ENCODE measurements at places on chromosomes 13 and 19.

DNA sequence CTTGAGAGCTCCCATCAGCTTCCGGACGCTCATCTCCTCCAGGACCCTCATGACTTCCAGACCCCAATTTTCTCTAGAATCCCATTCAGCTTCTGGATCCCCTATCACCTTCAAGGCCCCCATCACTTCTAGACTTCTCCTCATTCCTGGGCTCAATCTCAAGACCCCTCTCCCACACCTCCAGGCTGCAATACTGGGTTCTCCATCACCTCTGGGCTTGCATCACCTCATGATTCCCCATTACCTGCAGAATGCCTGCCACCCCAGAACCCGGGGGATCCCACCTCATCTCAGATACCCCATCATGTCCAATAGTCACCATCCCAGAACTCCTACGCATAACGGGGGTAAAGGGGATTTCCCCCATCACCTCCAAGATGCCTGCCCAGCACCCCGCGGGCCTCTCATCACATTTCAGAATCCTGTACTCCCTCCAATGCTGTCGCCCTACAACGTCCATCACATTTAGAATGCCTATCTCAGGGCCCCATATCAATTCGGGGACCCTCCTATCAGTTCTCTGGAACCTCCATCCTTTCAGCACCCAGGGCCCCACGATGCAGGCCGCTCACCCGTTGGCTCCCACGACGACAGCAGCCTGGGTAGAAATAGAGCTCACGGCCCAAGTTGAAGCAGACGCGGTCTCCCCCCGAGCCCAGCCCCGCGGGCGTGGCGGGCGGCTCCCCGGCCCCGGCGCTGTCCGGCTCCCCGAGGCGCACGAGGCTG is 738 bp downstream of the DMWD start:
- DNase-seq, result no peak

DNA sequence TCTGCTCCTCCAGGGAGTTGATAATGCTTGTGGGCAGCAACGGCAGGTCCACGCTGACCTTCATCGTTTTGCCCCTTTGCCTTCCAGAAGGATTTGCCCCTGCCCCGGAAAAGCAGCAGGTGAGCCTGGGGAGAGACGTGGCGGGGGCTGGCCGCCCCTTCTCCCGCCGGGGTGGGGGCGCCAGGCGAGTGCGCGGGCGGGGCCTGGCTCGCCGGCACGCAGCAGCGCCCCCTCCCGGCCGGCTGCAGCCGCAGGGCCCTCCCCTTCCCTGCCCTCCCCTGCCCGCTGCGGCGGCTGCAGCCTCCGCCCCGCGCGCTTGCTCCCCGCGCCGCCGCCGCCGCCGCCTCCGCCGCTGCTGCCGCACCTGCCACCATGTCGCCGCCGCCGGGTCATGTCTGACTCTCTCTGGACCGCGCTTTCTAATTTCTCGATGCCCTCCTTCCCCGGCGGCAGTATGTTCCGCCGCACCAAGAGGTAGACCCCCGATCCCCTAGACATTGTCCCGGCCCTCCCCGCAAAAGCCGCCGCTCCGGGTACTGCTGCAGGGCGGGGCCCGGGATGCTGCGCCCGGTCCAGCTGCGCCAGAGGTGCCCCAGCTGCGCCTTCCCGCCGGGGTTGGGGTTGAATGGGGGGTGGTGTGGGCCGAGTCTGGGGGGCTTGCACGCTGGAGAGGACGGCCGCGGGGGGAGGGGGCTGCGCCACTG is at the start of gene MAST1:
TSS of gene MAST1 (plus strand) at position 334 of the 704 bp plus-strand sequence. CDS start at position 392, 58 bp downstream.
- DNase-seq, result no peak

DNA sequence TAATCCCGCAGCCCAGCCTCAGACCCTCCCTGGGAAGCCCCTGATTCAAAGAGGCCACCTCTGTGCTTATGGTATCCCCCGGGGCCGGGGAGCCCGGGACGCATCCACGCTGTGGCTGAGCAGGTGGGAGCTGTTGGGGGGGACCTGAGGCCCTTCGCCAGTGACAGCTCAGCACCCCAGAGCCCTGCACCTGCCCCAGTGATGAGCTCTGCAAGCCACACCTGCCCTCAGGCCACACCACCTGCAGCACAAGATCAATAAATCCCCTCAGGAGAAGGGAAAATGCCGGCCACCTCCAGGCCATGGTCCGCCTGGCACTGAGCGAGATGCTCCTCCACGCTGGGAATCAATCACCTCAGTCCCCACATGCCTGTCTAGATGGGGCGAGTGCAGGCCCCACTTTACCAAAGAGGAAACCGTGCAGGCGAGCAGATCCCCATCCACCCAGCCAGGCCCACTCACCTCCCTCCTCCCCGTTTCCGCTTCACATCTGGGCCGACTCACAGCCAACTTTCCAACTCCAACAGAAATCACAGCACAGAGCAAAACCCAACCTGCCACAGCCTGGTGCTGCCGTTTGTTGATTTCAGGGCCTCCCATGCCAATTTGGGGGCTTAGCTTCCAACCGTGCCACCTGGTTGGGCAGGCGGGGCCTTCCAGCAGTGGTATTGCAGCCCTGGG is 12.8 kb downstream of the MOB3A start:
- DNase-seq, result no peak

DNA sequence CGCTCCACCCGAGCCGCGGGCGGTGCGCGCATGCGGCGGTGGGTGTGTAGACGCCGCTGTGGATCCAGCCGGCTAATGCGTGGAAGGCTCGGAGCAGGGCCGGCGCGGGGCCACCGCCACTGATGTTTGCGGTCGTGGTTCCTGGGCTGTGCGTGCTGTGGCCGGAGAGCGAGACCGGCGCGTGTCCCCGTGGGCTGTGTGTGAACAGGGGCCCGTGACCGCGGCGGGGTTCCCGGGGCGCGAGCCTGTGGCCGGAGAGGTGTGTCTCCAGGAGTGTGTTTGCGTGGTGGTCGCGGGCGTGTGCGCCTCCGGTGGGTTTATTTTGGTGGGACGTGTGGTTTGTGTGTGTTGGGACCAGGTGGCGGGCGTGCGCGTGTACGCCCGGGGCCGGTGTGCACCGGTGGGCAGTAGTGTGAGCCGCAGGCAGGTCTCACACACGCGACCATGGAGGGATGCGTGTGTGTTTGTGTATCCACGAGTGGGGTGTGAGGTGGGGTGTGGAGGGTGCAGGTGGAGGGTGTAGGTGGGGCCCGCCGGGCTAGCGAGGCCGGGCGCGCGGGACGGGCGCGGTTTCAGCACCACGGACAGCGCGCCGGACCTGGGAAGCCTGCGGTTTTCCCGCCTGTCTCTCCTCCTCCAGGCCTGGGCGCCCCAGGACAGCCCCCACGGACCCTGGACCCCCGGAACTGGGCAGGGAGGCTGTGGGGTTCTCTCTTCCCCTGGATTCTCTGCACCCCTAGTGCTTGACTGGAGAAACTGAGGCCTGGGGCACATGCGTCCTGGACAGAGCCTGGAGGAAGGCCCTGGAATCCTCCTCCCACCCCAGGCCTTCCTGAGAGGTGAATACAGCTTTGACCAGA is 1.6 kb downstream of the HCN2 start:
- DNase-seq, result no peak

GRCh38 chr13:79679334-79679733 is 198.4 kb downstream of the NDFIP2 start:
- peak; percentile 58 for DNase-seq

- DNase-seq, result no peak
These were observed 14.7 kb upstream of the SPART start for GRCh38 chr13:36360903-36361302.

DNA sequence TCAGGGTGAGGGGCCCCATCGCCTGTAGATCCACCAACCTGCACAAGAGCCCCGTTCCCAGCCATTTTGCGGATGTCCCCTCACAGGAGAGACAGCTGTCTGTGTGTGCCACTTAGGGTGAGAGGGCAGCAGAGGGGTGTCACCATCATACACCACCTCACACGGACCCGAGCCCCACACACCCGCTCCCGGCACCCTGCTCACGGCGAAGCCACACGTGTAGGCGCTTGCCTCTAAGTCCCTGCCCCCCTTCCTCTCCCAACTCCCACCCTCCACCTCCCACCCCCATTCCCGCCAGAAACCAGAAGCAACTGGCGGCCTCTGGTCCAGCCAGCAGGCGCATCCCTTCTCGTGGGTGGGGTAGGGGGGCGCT is 4.0 kb upstream of the DPF1 start:
- no peak for DNase-seq

DNA sequence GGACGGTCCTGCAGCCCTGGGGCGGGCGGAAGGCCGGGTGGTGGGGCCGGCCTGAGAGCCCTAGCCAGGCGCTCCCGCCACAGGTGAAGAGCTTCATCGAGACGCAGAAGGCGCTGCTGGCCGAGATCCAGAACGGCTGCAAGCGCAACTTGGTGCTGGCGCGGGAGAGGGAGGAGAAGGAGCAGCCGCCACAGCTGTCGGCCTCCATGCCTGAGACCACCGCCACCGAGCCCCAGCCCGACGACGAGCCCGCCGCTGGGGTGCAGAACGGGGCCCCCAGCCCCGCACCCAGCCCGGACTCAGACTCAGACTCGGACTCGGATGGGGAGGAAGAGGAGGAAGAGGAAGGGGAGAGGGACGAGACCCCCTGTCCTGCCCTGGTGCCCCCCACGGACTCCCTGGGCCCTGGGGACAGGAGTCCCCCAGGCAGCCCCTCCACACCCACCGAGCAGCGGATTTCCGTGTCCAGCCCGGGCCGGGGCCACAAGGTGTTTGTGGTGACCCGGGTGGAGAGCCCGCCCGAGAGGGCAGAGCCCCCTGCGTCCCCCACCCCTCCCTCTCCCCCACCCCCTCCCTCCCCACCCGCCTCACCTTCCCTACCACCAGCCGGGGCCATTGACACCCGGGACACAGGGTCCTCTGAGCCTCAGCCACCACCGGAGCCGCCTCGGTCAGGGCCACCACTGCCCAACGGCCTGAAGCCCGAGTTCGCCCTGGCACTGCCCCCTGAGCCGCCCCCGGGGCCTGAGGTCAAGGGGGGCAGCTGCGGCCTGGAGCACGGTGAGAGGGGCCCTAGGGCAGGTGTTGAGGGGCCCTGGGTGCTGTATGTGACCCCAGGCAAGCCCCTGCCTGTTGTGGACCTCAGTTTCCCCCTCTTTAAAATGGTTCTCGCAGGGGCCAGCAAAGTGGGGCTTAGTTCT is 15.3 kb downstream of the NKPD1 start:
- no peak for DNase-seq

DNA sequence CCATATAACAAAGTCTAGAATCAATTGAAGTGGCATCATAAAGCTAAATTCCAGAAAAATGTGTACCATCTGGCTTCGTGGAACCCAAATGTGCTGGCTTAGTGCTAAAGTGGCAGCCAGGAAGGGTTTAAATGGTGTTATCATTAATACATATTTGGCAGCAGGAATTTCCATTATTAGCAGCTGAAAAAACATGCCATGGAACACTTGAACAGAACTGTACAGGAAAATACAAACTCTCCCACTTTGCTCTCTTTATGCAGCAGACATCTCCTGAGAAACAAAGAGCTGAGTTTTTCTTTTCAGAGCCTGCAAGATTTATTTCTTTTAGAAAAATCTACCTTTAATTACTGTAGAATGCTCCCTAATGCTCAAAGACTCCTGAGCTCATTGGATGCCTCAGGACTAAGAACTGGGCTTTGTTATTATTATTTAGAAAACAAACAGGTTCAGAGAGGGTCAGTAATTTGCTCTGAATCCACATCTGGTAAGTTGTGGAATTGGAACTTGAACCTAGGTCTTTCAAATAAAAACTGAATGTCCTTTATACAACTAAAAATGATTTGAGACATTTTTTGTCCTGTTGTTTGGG is 179.0 kb downstream of the LACC1 start:
- no peak for DNase-seq

DNA sequence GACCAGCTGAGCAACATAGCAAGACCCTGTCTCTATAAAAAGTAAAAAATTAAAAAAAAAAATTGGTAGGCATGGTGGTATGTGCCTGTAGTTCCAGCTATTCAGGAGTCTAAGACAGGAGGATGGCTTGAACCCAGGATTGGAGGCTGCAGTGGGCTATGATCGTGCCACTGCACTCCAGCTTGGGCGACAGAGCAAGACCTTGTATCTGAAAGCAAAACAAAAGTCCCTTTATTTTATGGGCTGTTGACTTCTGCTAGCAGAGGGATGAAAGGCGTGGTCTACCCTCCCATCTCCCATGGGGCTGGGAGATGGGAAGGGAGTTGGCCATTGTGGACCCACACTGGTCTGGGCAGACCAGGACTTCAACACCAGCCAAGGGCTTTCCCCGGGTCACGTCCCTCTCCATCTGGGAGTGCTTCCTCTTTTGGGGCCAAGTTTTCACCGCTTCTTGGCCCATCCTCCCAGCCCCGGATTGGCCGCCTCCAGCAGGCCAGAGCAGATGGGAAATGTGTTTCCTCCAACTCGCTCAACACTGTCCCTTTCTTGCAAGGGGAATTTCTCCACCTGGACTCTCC is 2.2 kb upstream of the TNFSF9 start:
- no peak for DNase-seq

- no peak for DNase-seq
These were observed 5.2 kb downstream of the MAP2K7 start for GRCh38 chr19:7908742-7909461.

GRCh38 chr19:41792513-41793413 is 3.6 kb upstream of the CEACAM3 start:
- DNase-seq, result peak; percentile 32
